ENCODE measurements at places on chromosomes 16 and 17. TPM values are rescaled to one million over a fixed set of nuclear protein-coding genes. Genes with fewer than 3 reads are reported as not detected.

The LGALS9B gene
- total RNA-seq, result not detected

The TBC1D3I gene
- not detected for total RNA-seq

The KCNG4 gene
- total RNA-seq, result 2.1 TPM

The TP53TG3 gene
- total RNA-seq, result not detected

The TBC1D28 gene
- 0.16 TPM for total RNA-seq

The EVPLL gene
- total RNA-seq, result not detected

The DNAH17 gene
- total RNA-seq, result 3.7 TPM

The KCTD19 gene
- not detected for total RNA-seq

The HIGD1B gene
- total RNA-seq, result not detected

The DPEP3 gene
- total RNA-seq, result not detected

The TOX3 gene
- total RNA-seq, result 18.6 TPM

The RNF222 gene
- not detected for total RNA-seq

The TP53TG3C gene
- not detected for total RNA-seq

The TPPP3 gene
- 34.6 TPM for total RNA-seq

The MARVELD3 gene
- 0.23 TPM for total RNA-seq

The TLCD3A gene
- 12.3 TPM for total RNA-seq

The CCL3 gene
- total RNA-seq, result not detected

The MT1M gene
- not detected for total RNA-seq

The GNG13 gene
- not detected for total RNA-seq

The TBC1D26 gene
- total RNA-seq, result 0.12 TPM

The ANKS4B gene
- 0.02 TPM for total RNA-seq

The ODAD4 gene
- total RNA-seq, result 0.15 TPM

The DRG2 gene
- total RNA-seq, result 69.1 TPM

The KLHL11 gene
- total RNA-seq, result 23.8 TPM

The CCDC92B gene
- total RNA-seq, result not detected

The CCL8 gene
- not detected for total RNA-seq

The XYLT1 gene
- total RNA-seq, result under 0.01 TPM

The VMO1 gene
- total RNA-seq, result 4.3 TPM

The ZNF821 gene
- 6.0 TPM for total RNA-seq

The KRTAP4-3 gene
- total RNA-seq, result not detected

The CTRB1 gene
- total RNA-seq, result not detected

The TMC8 gene
- 0.28 TPM for total RNA-seq

The SEZ6 gene
- total RNA-seq, result 16.1 TPM

The ITGA2B gene
- 0.38 TPM for total RNA-seq

The PPY gene
- total RNA-seq, result not detected

The SOX8 gene
- 141 TPM for total RNA-seq

The CD68 gene
- 0.18 TPM for total RNA-seq

The PTRH2 gene
- 30.4 TPM for total RNA-seq

The SPNS2 gene
- not detected for total RNA-seq

The KCNH6 gene
- not detected for total RNA-seq

The FBXW10 gene
- 0.15 TPM for total RNA-seq

The EPX gene
- not detected for total RNA-seq

The STAT3 gene
- 107 TPM for total RNA-seq

The CREBBP gene
- 23.3 TPM for total RNA-seq

The PLA2G15 gene
- total RNA-seq, result 7.4 TPM

The HOXB2 gene
- total RNA-seq, result 5.9 TPM

The DOK4 gene
- 13.0 TPM for total RNA-seq

All from SJCRH30 (cell line).